ENCODE measurements at places on chromosomes 11 and 22. TPM values are rescaled to one million over a fixed set of nuclear protein-coding genes. Genes with fewer than 3 reads are reported as not detected.

Gene OR51B5
- total RNA-seq, result not detected

Gene DRG1
- 38.1 TPM for total RNA-seq

Gene OR52E8
- total RNA-seq, result not detected

Gene DEFB131B
- total RNA-seq, result not detected

Gene PISD
- 20.2 TPM for total RNA-seq

Gene MMP27
- not detected for total RNA-seq

Gene C22orf42
- not detected for total RNA-seq

Gene KRTAP5-1
- not detected for total RNA-seq

Gene PAX6
- total RNA-seq, result not detected

Gene CCDC87
- 0.16 TPM for total RNA-seq

Gene FAM83F
- total RNA-seq, result 50.7 TPM

Gene SCN2B
- 0.32 TPM for total RNA-seq

Gene CYTH4
- total RNA-seq, result 1.6 TPM

Measured in esophagus mucosa (tissue), 1 donor.